H9 (cell line): ENCODE measurements at places on chromosomes 2 and 18.

DNA sequence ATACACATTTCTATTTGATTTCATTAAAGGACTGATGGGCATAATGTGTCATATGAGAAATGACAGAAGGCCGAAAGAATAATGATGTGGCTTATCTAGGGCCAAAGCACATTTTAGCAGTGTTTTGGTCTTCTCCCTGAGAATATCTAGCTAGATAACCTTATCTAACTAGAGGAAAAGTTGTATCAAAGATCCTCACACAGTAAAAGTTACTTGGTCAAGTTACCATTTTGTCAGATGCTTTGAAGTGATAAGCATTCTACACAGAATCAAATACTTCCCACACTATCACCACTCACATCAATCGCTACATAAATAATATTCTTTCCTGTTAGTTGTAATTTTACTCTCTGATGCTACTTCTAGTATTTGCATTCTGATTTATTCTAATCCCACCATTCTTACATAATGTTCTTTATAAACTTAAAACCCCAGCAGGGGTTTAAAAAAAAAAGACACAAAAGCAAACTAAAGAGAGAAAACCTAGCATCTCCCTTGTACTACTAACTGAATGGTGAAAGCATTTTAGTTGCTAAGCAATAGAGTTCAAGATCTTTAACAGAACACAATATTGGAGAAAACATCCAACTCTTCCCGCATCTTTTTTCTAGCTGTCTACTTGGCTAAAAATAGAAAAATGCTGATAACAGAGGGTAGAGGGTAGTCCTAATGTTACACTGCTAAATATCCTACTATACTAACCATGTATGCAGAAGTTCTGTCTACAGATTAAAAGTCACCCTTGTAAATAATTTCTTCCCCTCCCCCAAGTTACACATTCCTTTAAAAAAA, 8.0 kb downstream of the XPO1 start:
- DNase-seq, result no peak

- no peak for DNase-seq
Observed at GRCh38 chr2:17326717-17327116, 191.5 kb downstream of the RAD51AP2 start.

- no peak for DNase-seq
Observed at GRCh38 chr2:8324164-8324856, 357.5 kb upstream of the ID2 start.

DNA sequence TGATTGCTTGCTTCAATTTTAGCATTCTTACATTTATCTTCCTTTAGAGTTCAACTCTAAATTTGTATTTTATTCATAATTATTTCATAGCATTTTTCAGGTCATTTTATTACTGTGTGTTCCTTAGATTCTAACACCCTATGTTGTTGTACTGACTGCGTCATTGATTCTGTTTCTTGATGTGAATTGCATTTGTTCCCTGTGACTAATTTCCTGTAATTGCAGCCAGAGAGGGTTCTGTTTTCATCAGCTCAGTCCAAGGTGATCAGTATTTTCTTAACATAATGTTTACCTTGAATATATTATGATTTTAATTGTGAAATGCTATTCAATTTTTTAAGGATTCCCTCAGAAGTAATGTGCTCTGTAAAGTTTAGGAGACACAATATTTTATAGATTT, 970.2 kb upstream of the PIK3C3 start:
- no peak for DNase-seq

DNA sequence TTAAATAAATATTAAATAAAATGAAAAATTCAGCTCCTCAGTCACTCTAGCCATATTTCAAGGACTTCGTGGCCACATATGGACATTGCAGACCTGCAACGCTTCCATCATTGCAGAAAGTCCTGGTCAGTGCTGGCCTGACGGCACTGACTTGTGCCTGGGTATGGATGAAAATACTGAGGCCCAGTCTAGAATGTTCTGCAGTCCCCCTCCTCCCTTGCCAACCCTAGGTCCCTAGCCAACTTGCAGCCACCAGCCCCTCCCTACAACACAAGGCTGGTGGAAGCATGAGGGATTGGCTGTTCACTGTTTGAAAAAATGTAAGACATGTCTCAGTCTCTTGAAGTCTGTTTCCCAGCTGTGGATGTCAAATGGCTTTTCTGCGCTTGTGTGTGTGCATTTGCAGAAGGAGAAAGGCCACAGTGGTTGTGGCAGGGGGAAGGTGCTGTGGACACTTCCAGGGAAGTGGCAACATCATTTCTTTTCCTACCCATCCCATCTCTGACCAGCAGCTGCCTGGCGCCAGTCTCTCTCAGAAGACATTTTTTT, 9.9 kb downstream of the IGFBP5 start:
- DNase-seq, result no peak

GRCh38 chr2:223947711-223948205, 2.6 kb upstream of the WDFY1 start:
- DNase-seq, result no peak

GRCh38 chr2:71492112-71492511, 38.8 kb downstream of the DYSF start:
- no peak for DNase-seq

DNA sequence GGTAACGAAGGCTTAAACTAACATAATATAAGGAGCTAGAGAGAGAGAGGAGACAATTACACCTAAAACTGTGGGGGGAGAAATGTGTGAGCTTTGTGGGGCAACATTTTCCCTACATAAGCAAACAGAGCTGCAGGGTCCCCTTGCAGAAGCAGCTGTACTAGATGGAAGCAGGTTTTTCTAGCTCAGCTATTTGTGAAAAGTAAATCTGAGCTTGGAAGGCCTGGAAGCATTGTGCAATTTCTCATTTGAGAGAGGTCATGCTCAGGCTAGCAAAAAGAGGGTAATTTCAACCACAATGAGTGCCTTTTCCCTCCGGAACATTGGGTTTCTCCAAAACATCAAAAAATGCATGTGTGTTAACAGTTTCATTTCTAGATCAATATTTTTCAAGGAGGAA, 130.0 kb downstream of the ARL4C start:
- DNase-seq, result no peak

DNA sequence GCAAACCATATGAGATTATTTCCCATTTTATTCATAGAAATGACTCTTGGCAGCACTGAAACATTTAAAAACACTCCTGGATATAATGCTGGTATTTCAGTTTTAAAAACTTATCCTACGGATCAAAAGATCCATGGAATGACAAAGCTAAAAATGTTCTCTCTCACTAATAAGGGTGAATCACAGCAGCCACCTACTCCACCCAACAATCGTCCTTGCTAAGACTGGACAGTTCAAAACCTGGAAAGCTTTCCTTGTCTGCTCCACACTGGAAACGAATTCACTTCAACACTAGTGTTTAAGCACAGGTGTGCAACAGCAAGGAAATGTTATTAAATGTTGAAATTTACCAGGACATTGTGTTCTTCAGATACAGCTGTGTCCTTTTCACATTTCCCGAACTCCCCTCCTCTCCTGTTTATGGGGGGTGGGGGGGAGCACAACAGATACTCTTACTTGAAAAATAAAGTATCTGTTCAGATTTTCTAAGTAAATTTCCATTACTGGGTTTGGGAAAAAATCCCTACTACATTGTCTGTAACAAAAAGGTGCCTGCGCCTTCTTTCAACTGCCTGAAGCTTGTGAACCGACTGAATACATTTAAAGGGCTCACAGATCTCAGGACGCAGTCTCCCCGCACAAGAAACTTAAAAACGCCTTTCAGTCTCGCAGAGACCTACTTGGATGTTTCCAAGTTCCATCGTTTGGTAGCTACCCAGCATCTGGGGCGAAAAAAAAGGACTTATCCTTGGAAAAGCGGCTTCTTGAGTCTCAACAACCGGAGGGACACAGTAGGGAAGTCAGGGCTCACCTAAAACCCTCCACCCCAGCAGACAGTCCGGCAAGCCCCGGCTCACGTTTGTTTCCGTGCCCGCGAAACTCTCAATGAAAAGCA, 1.3 kb downstream of the YWHAQ start:
- no peak for DNase-seq

- DNase-seq, result no peak
Observed at GRCh38 chr2:100413571-100413970, 3.9 kb downstream of the CHST10 start.

GRCh38 chr2:84969511-84970209, 1.3 kb upstream of the KCMF1 start:
- no peak for DNase-seq

DNA sequence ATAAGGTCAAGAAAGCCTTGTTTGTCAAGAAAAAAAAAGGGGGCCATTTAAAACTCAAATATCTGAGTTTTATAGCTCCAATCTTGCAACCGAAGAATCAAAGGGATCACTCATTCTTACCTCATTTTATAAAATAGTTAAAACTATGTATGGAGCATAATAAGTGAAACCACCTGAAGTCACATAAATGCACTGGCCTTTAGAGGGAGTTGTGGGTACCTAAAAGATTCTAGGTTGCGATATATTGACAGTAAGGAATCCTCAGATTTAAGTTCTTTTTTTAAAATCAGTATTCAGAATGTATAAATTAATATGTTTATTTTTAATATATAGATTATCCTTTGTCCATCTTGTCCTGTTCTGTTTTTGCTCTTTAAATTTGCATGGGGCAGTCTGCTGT, 3.4 kb downstream of the ARHGAP28 start:
- DNase-seq, result no peak

- no peak for DNase-seq
Observed at GRCh38 chr18:57219964-57220363, 73.1 kb downstream of the BOD1L2 start.

GRCh38 chr2:33404321-33404720, 72.1 kb upstream of the RASGRP3 start:
- no peak for DNase-seq

DNA sequence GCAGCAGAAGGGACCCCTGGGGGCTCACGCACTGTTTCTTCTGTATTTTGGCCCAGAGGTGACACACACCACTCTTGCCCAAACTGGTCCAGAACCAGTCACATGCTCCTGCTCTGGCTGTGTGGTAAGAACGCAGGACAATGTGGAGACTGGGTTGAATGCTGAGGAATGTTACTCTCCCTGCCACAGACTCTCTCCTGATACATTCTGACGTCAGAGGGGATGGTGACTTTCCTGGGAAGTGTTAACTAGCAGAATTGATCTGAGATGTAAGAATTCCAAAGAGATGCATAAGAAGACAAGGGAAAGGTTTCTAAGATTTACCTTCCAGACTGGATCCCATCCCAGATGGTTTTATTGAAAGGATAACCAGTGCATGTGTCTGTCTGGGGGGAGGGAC, 100.8 kb downstream of the ASB1 start:
- DNase-seq, result no peak

DNA sequence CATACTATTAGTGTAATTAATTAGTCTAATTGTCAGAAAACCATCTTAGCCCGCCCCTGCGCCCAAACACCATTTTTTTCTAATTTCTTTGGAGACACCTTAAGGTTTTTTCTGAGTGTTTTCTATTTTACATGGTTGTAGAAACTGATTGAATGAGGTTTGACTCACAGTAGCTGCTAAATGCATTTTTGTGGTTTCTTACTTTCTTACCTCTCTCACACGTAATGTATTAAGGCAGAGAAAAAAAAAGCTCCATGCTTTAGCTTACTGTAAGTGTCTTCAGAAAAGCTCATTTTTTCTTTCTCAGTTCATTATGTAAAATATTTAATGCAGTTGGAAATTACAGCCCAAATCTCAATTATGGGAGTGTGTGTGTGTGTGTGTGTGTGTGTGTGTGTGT, 548.5 kb upstream of the LRRTM4 start:
- no peak for DNase-seq

GRCh38 chr2:28282861-28283646, 109.6 kb upstream of the FOSL2 start:
- DNase-seq, result no peak

DNA sequence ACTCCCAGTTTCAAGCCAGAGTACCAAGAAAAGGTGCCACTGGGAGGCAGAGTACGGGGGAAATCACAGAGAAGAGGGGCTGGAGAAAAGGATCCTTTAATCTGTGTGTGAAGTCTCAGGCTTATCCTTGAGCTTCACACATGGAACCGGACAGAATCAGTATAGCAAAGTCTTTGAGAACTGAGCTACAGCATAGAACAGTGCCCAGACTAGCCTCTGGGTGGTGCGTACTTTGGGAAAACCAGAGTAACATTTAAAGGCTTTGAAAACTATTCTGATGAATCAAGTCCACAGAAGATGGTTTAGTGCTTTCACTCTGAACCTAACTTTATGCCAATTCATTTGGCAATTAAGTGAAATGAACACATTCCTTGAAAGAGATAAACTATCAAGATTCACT, 83.1 kb downstream of the BABAM2 start:
- no peak for DNase-seq

DNA sequence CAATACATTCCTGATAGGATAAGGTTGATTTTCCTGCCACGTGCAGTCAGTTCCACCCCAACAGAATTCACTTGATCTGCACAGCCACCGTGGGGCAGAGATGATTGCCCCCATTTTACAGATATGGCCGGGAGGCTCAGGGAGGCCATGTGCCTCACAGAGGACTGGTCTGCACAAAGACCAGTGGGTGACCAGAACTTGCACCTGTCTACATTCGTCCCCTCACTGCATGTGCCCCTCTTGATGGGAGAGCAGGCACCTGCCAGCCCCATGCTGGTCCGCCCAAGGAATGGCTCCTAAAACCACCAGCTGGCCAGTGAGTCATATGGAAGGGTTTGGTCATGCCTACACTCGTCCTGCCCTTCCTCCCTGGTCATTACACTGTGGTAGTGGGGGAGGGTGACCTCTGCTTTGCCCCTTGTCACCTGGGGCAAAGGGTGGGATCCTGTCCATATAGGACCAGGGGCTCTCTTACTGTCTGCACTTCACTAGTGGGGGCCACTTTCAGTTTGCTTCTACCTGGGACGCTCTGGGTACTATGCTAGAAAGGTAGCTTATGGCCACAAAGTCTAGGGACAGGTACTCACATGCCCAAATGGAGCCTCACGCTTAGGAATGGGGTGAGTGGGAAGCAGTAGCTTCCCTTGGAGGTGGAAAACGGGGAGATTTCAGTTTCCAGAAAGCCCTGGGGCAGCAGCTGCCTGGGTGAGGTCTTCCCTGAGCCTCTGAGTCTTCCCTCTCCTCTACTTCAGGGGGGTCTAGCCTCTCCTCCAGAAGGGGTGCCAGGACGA, 14.7 kb downstream of the RRM2 start:
- DNase-seq, result no peak

GRCh38 chr2:207898354-207898695, 127.0 kb downstream of the PLEKHM3 start:
- no peak for DNase-seq

- no peak for DNase-seq
Observed at GRCh38 chr2:209942936-209943605, 59.4 kb upstream of the RPE start.

- no peak for DNase-seq
Observed at GRCh38 chr2:109438146-109438545, 175.6 kb downstream of the SEPTIN10 start.

DNA sequence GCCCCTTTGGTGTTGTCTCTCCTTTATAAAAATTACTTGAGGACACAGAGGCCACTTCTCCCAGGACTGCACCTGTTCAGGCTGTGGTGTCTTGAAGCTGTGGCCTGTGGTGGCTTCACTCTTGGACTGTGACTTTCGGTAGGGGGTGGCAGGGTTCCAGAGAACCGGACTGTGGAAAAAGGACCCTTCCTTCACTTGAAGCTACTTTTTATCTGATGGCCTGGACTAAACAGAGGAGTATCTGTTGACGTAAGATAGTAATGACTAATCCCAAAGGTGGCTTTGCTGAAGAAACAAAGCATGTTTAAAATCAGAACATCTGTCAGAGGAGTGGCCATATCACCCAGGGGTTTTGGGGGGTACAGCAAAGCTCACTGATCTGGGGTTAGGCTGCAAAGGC, 60.8 kb downstream of the CENPO start:
- no peak for DNase-seq

GRCh38 chr2:141020346-141020745, 1110.5 kb downstream of the LRP1B start:
- DNase-seq, result no peak

GRCh38 chr2:120511536-120511935, 165.6 kb downstream of the INHBB start:
- no peak for DNase-seq
